ENCODE measurements at places on chromosomes 5 and 9. TPM values are rescaled to one million over a fixed set of nuclear protein-coding genes. Genes with fewer than 3 reads are reported as not detected.

- peaks cover 42% of the 10 kb centered on the region for H3K36me3 ChIP-seq
- DNase-seq: no peak
- H3K4me1 ChIP-seq: peaks cover 60% of the 10 kb centered on the region
- no peaks in the 10 kb centered on the region for H3K27me3 ChIP-seq
- H3K27ac ChIP-seq: peak overlapping the region; percentile 30
Observed at GRCh38 chr5:39394946-39395345, 29.8 kb downstream of the DAB2 start.

- DNase-seq: no peak
- H3K27ac ChIP-seq: no peak overlapping the region
- peaks cover 2% of the 10 kb centered on the region for H3K4me1 ChIP-seq
- H3K27me3 ChIP-seq: no peaks in the 10 kb centered on the region
Observed at GRCh38 chr9:92313624-92314012, 11.5 kb downstream of the NOL8 start.

DNA sequence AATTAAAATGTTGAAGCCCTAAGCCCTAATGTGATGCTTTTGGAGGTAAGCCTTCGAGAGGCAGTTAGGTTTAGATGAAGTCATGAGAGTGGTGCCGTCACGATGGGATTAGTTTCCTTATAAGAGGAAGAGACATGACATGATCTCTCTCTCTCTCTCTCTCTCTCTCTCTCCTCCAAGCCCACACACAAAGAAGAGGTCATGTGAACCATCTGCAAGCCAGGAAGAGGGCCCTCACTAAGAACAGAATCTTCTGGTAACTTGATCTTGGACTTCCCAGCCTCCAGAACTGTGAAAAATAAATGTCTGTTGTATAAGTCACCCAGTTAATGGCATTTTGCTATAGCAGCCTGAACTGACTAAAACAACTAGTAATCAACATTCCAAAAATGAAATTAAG lies 175.5 kb downstream of the GNA14 start:
- no peaks in the 10 kb centered on the region for H3K27me3 ChIP-seq
- no peaks in the 10 kb centered on the region for H3K4me1 ChIP-seq
- no peak overlapping the region for H3K4me3 ChIP-seq
- H3K27ac ChIP-seq: no peak overlapping the region
- no peak for DNase-seq
- H3K36me3 ChIP-seq: no peaks in the 10 kb centered on the region

DNA sequence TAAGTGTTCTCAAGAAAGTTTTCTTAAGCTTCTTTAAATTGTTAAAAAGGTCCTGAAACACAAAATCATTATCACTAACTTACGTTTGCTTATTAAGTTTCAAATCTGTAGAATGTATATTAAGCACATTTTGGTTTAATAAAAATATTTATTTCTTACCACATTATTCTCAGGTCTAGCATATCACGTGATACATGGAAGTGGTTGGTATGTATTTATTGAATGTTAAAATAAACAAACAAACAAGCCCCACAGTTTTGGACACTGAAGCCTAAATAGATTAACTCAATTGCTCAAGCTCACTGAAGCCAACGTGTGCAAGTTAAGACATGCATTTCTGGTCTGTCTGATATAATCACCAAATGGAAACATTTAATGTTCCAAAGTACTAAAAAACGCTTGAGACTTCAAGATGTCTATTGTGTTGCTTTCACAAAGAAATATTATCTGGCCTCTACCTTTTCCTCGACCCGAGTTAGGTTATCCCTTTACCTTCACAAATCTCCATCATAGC lies 1136.9 kb downstream of the TAF11L14 start:
- no peaks in the 10 kb centered on the region for H3K36me3 ChIP-seq
- H3K4me3 ChIP-seq: no peak overlapping the region
- no peaks in the 10 kb centered on the region for H3K4me1 ChIP-seq
- no peaks in the 10 kb centered on the region for H3K27me3 ChIP-seq
- no peak for DNase-seq

DNA sequence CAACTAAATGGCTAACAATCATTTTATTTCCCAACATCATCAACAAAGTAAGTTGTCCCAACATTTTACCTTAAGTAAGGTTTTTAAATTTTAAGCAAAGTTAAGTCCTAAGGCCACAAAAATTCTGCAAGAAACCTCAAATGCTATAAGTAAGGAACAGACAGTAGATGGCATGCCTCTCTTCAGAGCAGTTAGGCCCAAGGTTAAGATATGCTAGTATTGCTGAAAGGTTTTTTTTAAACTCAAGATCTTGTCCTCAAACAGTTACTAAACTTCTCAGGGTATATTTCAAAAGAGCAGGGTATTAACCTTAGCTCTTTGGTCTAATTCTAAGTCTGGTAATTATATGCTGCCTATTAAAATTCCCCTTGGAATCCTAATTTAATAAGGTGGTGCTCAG lies 35.1 kb downstream of the PJA2 start:
- H3K4me1 ChIP-seq: peaks cover 49% of the 10 kb centered on the region
- H3K27me3 ChIP-seq: no peaks in the 10 kb centered on the region
- H3K4me3 ChIP-seq: no peak overlapping the region
- peak overlapping the region; percentile 4 for H3K27ac ChIP-seq

GRCh38 chr5:54760182-54760935 lies 225.0 kb downstream of the ESM1 start:
- no peaks in the 10 kb centered on the region for H3K27me3 ChIP-seq
- H3K4me1 ChIP-seq: peaks cover 8% of the 10 kb centered on the region
- no peak overlapping the region for H3K4me3 ChIP-seq
- H3K27ac ChIP-seq: no peak overlapping the region

GRCh38 chr5:139788294-139788910 lies 7.2 kb upstream of the PSD2 start:
- peaks cover 16% of the 10 kb centered on the region for H3K4me1 ChIP-seq
- H3K4me3 ChIP-seq: peak overlapping the region; percentile 72
- H3K27ac ChIP-seq: peak overlapping the region; percentile 74

GRCh38 chr9:99035313-99035712 lies 69.6 kb upstream of the TGFBR1 start:
- no peak for DNase-seq
- no peak overlapping the region for H3K27ac ChIP-seq
- no peaks in the 10 kb centered on the region for H3K27me3 ChIP-seq
- H3K4me1 ChIP-seq: peaks cover 8% of the 10 kb centered on the region

DNA sequence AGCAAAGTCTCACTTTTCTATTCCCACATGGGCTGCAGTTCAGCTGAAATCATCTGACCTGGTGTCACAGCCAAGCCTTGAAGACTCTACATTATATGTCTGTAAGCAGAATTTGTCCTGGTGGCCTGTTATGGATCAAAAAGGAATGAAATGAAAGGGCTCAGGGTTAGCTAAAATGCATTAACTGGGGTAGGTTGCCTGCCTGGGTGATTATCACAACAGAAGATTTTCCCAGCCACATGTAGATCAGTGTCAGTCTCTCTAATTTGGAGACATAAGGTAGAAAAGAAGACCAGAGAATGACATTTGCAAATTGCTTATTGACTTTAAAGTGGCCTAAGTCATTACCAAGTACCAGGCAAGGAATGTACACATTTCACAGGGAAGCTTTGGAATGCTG lies 289.0 kb downstream of the CAAP1 start:
- no peak for DNase-seq
- H3K27ac ChIP-seq: no peak overlapping the region
- no peak overlapping the region for H3K4me3 ChIP-seq
- H3K27me3 ChIP-seq: no peaks in the 10 kb centered on the region
- H3K36me3 ChIP-seq: no peaks in the 10 kb centered on the region
- no peaks in the 10 kb centered on the region for H3K4me1 ChIP-seq

DNA sequence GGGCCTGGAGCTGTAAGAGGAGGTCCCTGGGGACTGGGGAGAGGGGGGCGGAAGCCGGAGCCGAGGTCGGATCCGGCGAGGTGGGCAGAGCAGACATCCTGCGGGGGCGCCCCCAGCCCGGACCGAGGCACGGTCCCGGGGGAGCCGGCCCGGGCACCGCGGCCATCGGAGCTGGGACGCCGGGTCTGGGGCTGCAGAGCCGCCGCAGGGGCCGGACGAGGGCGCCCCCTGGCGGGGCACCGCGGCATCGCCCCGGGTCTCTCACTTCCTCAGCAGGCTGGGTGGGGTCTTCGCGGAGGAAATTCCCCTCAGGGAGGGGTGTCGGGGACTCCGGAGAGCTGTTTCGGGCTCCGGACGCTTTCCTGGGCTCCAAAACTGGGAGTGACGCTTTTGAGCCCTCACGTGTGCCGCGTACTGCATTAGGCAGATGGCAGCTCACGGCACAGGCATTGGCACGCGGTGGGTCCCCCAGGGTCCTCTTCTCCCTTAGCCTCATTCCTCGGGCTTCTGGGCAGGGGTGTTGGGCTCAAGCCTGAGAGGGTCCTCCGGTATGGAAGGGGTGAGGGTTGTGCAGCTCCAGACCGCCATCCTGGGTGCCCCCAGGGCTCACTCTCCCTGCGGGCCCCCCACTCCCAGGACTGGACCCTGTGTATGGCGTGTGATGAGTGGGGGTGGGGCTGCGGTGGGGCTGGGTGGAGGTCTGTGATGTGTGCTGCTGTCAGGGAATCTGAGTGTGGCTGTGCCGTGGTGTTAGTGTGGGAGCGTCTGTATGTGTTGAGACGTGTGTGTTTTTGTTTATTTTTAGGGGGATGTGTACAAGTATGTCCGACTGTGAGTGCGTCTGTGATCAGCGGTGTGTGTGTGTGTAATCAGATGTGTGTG lies 29.6 kb downstream of the LHX2 start:
- H3K36me3 ChIP-seq: no peaks in the 10 kb centered on the region
- no peak overlapping the region for H3K27ac ChIP-seq
- no peak for DNase-seq
- peaks cover 96% of the 10 kb centered on the region for H3K27me3 ChIP-seq
- peaks cover 33% of the 10 kb centered on the region for H3K4me1 ChIP-seq

- no peaks in the 10 kb centered on the region for H3K27me3 ChIP-seq
- H3K4me3 ChIP-seq: no peak overlapping the region
- no peaks in the 10 kb centered on the region for H3K36me3 ChIP-seq
- H3K4me1 ChIP-seq: peaks cover 4% of the 10 kb centered on the region
- no peak for DNase-seq
- no peak overlapping the region for H3K27ac ChIP-seq
Observed at GRCh38 chr9:125522328-125522725, 184.7 kb downstream of the MAPKAP1 start.

DNA sequence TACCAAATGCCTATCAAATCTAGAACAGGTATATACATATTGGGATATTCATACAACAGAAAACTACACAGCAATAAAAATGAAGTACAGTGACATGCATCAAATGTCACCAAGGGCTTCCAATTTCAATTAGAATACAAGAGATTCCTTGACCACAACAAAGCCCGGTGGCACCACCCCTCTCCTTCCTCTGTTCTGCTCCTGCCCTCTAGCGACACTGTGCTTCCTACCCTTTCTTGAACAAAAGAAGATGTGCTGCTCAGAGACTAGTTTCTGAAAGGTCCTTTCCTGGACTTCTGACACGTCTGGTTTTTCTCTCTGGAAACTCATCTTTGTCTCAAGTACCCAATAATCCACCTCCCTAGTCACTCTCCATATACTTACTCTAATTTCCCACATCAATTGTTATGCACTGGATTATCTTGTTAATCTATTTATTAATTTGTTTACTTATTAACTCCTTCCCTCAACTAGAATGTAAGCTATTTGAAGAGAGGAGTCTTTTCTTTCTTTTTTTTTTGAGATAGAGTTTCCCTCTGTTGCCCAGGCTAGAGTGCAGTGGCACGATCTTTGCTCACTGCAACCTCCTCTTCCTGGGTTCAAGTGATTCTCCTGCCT lies 70.4 kb upstream of the CTSV start:
- H3K27ac ChIP-seq: no peak overlapping the region
- H3K36me3 ChIP-seq: no peaks in the 10 kb centered on the region
- H3K27me3 ChIP-seq: no peaks in the 10 kb centered on the region
- H3K4me1 ChIP-seq: no peaks in the 10 kb centered on the region

GRCh38 chr9:99127356-99128132 lies 22.6 kb downstream of the TGFBR1 start:
- peaks cover 8% of the 10 kb centered on the region for H3K4me1 ChIP-seq
- peaks cover 5% of the 10 kb centered on the region for H3K36me3 ChIP-seq
- H3K27ac ChIP-seq: no peak overlapping the region
- DNase-seq: no peak

DNA sequence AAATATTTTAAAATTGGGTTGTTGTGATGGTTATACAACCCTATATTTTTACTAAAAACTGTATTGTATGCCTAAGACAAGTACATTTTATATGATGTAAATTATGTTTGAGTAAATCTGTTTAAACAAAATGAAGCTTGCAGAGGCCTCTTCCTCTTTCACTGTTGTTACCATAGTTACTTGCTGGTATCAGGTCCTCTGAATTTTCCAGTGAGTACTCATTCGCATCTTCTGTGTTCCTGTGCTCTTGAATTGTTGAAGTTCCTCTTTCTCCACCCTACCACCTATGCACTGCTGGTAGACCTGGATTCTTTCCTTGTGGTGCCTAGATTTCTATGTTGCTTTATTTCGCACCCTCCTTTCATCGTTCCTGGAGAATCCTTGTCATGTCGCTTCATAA lies 938.5 kb upstream of the ACO1 start:
- no peak overlapping the region for H3K27ac ChIP-seq
- no peak overlapping the region for H3K4me3 ChIP-seq
- H3K36me3 ChIP-seq: no peaks in the 10 kb centered on the region
- no peaks in the 10 kb centered on the region for H3K4me1 ChIP-seq
- DNase-seq: no peak

GRCh38 chr9:126809068-126809467 lies 4.2 kb downstream of the ZBTB43 start:
- H3K4me1 ChIP-seq: peaks cover 41% of the 10 kb centered on the region
- peaks cover 49% of the 10 kb centered on the region for H3K36me3 ChIP-seq
- no peaks in the 10 kb centered on the region for H3K27me3 ChIP-seq
- H3K27ac ChIP-seq: no peak overlapping the region
- H3K4me3 ChIP-seq: no peak overlapping the region
- no peak for DNase-seq

DNA sequence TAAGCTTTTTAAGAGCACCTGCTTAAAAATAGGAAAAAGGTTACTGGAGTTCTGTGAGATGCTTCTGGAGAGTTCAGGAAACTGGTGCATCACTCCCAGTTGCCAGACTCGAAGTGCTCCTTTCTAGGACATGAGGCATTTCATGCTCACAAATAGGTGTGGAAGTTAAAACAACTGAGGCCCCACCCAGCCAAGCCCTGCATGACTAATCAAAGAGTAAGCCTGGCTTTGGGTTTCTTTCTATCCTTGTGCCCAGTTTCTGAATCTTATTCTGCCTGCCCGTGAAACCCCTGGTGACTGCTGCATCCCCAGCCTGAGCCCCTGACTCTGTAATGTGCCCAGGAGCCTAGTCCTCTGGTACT lies 7.7 kb downstream of the SPINK9 start:
- H3K27me3 ChIP-seq: no peaks in the 10 kb centered on the region
- H3K4me1 ChIP-seq: no peaks in the 10 kb centered on the region
- H3K36me3 ChIP-seq: no peaks in the 10 kb centered on the region
- DNase-seq: no peak

- H3K4me1 ChIP-seq: peaks cover 29% of the 10 kb centered on the region
- H3K27me3 ChIP-seq: no peaks in the 10 kb centered on the region
- no peak overlapping the region for H3K27ac ChIP-seq
- H3K36me3 ChIP-seq: peaks cover 9% of the 10 kb centered on the region
- H3K4me3 ChIP-seq: no peak overlapping the region
Observed at GRCh38 chr9:137592767-137593166, 2.5 kb upstream of the ZMYND19 start.

PCSK1 gene
- total RNA-seq: not detected

LMX1B gene
- total RNA-seq: 0.66 TPM

SLCO4C1 gene
- 0.17 TPM for total RNA-seq

OLFM1 gene
- total RNA-seq: 37.3 TPM

ZNF618 gene
- 2.3 TPM for total RNA-seq

PGM5 gene
- 633 TPM for total RNA-seq

PLAC8L1 gene
- total RNA-seq: not detected

MIGA2 gene
- total RNA-seq: 27.0 TPM

TMEM141 gene
- total RNA-seq: 28.4 TPM

Measured in esophagus muscularis mucosa (tissue), 4 donors.